ENCODE measurements at places on chromosomes 4 and X.

- DNase-seq, result no peak
Observed at GRCh38 chr4:86950831-86951525, 16.2 kb downstream of the AFF1 start.

DNA sequence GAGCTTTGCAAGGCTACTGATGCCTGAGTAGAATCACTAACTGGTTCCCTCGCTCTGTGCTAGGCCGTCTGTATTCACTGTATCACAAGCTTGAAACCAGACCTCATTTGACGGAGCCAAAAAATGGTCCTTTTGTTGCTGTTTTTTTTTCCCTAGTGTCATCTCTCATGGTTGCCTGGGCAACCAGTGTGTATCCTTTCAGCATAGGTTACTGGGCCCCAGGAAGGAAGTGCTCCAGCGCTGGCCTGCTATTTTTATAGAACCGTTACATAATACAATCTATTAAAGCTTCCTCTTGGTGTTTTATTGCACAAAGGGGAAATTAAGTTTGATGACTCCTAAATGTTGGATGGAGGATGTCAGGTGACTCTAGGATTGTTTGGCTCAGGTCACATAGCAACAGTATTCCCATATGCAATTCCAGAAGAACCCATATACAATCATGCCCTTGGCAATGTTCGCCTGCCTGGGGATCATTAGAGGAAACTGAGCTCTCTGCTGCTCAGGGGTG lies 220.4 kb downstream of the SPRY1 start:
- no peak for DNase-seq

- no peak for DNase-seq
Observed at GRCh38 chr4:79421483-79421882, 13.5 kb upstream of the GK2 start.

DNA sequence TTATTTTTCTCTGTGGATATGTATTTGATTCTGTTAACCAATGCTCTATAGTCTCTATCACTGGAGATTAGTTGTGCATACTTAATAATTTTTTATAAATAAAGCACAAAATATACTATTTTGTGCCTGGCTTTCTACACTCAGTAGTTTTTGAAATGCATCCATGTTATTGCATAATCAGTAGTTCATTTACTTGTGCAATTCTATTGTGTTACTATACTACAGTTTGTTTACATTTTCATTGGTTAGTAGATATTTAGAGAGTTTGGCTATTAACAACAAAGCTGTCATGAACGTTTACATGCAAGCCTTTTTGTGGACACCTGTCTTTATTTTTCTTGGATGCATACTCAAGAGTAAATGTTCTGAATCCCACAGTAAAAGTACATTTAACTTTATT lies 265.0 kb upstream of the FAT4 start:
- DNase-seq, result no peak

- DNase-seq, result no peak
Observed at GRCh38 chr4:99612281-99612680, 37.7 kb downstream of the MTTP start.

DNA sequence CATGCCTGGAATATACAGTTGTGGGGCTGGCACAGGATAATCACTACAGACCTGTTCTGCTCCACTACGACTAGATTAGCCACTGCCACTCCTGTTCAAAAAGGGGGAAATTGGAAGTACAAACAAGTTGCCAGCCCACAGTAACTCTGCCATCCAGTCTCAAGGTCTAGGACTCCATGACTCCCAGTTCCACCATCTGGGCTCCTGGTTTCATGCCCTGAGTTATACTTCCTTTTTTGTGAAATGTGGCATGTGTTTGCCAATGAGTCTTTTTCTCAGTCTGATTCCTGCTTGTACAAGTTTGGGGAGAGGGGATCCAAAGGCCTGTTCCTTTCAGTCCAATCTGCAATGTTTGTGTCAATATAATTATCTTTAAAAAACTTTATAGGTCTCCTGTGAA lies 1.0 kb upstream of the BLOC1S4 start:
- no peak for DNase-seq

- DNase-seq, result no peak
Observed at GRCh38 chrX:46072791-46073190, 472.4 kb downstream of the ZNF674 start.

DNA sequence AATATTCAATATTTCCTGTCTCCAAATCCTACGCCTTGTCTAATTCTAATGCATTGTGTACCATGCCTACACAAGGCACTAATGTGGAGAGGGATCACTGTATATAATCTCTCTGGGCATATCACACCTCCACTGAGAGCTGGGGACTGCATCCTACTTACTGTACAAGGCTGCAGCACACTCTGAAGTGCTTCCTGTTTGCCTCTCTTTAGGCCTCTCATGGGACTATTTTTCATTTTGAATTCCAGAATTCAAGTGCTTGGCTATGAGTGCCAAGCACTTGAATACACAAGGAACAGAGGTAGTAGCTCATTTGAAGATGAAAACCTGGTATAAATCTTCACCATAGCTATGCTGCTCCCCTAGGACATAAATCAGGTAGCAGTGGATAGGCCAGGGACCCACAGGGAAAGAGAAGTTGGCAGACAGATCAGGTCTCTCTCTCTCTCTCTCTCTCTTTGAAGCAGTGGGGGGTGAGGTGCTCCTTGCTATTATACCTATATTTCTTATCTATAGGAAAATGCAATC lies 229.7 kb upstream of the MBNL3 start:
- DNase-seq, result no peak

Measured in stimulated activated CD4-positive, alpha-beta T cell treated with anti-CD3 and anti-CD28 coated beads, TNF-alpha, amount 100 ng/mL, for 4 hours (primary cell).